ENCODE measurements at places on chromosomes 4 and X.

DNA sequence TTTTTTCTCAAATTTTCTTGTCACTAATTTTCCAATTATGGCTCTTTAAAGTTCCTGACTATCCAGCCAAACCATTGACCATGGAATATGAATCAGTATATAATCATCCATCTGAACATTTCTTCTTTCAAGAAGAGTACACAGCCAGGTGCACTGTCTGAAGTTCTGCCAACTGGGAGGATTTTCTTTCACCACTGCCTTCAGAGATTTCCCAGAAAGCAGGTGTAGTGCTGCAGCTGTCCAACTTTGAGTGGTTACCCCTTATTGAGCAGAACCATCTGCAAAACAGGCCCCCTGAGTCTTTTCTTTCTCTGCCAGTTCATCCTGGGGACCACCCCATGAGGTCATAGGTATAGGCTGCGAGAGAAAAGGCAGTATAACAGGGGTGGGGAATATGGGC is 1213.2 kb downstream of the RAPGEF2 start:
- DNase-seq, result no peak

DNA sequence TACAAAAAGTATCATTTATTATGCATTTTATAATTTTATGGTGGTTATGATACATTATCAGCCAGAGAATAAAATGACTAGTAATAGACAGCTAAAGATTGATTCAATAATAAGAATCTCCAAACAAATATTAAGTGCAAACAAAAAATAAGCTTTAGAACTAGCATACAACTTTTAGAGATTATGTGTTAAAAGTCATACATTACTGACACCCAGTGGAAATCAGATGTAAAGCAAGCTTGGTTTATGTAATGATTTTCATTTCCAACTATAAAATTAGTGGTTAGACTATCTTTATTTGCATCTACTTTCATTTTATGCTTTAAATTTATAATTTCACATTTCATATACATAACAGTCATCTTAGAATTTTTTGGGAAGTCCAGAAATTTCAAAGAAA is 57.7 kb downstream of the IL13RA2 start:
- DNase-seq, result peak; percentile 1

DNA sequence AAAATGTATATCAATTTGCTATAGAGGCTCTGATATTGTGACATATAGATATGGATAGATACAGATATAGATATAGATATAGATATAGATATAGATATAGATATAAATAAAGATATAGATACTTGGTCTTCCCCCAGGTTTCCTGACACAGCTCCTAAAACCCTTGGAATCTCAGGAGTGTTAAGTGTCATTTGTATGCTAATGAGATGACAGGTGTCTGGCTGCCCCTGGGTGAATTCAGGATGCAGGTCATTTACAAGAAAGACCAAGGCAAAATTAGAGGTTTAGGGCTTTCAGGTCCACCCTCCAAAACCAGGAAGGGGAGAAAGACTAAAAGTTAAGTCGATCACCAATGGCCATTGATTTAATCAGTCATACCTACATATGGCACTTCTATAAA is 1034.8 kb downstream of the PDHA2 start:
- no peak for DNase-seq

- no peak for DNase-seq
These were observed 1324.2 kb downstream of the TECRL start for GRCh38 chr4:63085091-63085490.

DNA sequence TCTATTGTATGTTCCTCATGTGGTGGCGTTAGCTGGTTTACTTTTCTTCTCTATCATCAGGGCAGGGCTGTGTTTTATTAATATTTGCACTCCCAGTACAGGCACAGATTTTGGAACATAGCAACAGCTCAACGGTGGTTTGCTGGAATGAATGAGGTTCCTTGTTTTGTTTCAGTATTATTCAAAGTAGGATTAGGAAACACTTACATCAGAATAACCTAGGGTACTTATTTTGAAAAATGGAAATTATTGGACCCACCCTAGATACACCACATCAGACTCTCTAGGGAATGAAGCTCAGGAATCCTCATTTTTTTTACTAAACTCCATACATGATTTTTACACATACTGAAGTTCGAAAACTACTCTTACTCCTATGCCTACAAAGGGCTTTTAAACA is 108.8 kb upstream of the ENPEP start:
- no peak for DNase-seq

DNA sequence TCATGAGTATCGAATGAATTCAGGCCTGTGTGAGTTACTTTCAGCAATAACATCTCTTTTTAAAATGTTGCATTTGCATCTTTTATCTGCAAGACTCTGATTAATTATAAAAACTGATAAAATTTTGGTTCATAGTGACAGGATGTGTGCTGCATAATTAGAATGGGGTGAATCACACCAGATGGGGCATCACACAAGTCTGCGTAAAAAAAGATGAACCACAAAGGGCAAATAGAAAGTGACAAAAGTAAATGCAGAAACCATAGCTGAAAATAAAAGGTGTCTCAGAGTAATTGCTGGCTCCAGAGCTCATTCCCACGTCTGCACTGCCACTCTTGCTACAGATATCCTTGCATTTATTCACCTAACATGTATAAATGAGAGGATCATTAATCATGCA is 131.1 kb downstream of the HS3ST1 start:
- DNase-seq, result no peak

- DNase-seq, result no peak
These were observed 38.8 kb downstream of the FGF2 start for GRCh38 chr4:122865425-122865824.

DNA sequence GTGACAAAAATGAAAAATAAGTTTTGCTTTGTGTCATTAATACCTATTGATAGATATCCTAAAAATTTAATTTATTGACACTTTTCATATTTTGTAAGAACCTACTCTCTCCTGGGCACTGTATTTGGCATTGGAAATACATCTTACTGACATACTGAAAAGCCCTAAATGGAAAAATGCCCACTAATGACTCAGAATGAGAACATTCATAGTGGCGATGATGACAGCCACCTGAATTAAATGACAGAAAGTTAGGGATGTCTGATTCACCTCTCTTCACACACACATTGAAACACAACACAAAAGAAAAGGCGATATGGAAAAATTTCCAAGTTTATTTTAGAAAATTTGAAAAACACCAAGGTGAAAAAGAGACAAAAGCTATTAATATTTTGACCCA is 992.3 kb downstream of the STPG2 start:
- no peak for DNase-seq

DNA sequence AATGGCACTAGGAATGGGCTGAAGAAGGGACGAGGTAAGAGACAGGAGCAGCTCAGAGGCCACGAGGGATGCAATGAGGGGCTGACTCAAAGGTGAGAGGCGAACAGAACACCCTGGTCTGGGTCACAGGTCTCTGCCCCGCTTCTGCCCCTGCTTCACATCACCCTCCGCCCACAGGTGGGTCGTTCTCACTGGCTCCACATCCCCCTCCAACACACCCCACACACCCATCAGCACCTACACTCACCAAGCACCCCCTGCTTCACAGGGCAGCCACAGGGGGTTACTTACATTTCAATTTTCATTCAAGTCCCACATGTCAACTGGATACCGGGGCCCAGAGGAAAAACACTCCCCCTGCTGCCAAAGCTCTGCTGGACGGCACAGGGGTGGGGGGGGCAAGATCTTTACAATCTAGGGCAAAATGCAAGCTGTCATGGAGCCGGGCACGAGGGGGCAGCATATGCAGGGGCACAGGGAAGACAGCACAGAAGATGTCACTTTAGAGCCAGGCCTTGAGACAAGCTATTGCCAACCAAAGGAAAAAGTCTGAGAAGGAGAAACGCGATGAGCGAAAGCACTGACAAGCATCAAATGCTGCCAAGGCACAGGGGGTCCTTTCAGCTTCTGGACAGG is 94.0 kb downstream of the AFAP1 start:
- no peak for DNase-seq

All from Panc1 (cell line).